ENCODE measurements at places on chromosomes 16 and 17. TPM values are rescaled to one million over a fixed set of nuclear protein-coding genes. Genes with fewer than 3 reads are reported as not detected.

DNA sequence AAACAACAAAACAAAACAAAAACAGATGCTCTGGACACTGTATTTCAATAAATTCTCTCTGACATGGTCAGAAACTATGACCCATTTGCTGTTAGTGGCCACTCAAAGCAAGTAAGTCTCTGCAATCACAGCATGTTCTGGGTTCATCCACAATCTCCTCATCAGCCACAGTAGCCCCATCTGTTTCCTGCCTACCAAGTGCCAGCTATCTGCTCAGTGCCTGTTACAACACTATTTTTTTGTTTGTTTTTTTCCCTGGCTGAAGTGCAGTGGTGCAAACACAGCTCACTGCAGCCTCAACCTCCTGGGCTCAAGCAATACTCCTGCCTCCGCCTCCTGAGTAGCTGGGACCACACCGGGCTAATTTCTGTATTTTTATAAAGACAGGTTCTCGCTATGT is 137.9 kb downstream of the SOX9 start:
- no peak for DNase-seq

GRCh38 chr16:27455700-27456099 is 53.7 kb downstream of the IL21R start:
- DNase-seq, result no peak

GRCh38 chr16:15975172-15975571 is 25.8 kb downstream of the ABCC1 start:
- DNase-seq, result no peak

Gene CPNE7
- not detected for total RNA-seq

Gene ITGAD
- total RNA-seq, result 0.89 TPM

Gene KCNAB3
- 1.2 TPM for total RNA-seq

Gene ARHGAP44
- total RNA-seq, result 6.4 TPM

Data from sciatic nerve (tissue), 2 donors.